Activated naive CD4-positive, alpha-beta T cell treated with anti-CD3 and anti-CD28 coated beads for 36 hours (primary cell): ENCODE measurements at places on chromosomes 6 and 20. TPM values are rescaled to one million over a fixed set of nuclear protein-coding genes. Genes with fewer than 3 reads are reported as not detected.

MBOAT1 gene
- total RNA-seq = 7.3 TPM

CHMP4B gene
- 69.7 TPM for total RNA-seq

TXLNB gene
- total RNA-seq = 0.10 TPM

REM1 gene
- total RNA-seq = not detected

TENT5A gene
- total RNA-seq = 0.72 TPM

GPR6 gene
- not detected for total RNA-seq

WFDC2 gene
- total RNA-seq = 1.0 TPM

IFT52 gene
- 15.8 TPM for total RNA-seq
